ENCODE measurements at places on chromosomes 13 and 19.

GRCh38 chr13:55439450-55439849 is 1701.3 kb upstream of the PRR20A start:
- no peak for DNase-seq

GRCh38 chr19:17441241-17442021 is 7.0 kb downstream of the TMEM221 start:
- DNase-seq: no peak

DNA sequence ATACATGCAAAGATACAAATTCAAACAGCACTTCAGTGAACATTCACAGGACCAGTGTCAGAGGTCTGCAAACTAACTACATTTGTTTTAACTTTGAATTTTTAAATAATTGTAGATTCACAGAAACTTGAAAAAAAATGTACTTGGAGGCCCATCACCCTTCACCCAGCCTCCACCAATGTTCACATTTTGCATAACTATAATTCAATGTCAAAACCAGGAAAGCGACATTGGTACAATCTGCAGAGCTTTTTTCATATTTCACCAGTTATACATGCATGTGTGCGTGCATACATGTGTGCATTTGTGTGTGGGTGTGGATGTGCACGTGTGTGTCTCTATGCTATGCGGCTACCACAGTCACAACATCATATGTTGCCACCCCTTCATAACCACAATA is 18.9 kb downstream of the CEACAM3 start:
- no peak for DNase-seq

- DNase-seq: peak; percentile 77
These were observed 9.2 kb upstream of the CLIP3 start for GRCh38 chr19:36041831-36042230.

DNA sequence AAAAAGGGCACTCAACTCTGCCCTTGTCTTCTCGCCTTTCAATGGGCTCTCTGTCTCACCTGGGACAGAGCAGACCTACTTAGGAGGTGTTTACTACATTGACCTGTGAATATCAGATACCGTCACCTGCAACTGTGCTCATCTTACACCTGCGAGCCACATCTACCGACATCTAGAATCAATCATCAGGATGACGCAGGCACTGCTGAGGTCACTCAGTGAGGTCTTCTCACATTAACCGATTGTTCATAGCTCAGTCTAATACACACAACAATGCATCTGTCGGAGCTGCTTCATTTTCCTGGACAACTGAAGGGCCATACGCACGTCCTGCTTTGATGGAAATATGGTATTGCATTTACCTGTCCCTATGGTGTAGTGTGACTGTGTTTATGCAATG is 211.9 kb downstream of the FGF9 start:
- no peak for DNase-seq

DNA sequence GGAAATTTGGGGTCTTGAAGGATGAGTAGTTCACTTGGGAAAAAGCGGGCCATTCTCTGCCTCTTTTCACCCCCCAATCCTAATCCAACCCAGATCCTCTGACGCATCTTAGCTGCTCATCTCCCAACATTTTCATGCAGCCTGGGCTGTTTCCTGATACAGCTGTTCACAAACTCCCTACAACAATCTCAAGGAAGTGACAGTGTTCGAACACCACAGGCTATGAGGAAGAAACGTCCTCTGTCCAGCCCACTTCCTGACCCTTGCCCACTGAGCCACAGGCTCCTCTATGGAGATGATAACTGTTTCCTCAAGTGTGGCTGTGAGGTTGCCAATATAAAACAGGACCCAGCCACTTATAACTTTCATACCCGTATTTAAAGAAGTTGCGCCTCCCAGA is 16.2 kb downstream of the LMTK3 start:
- DNase-seq: no peak

- no peak for DNase-seq
These were observed 122.3 kb downstream of the PTPRS start for GRCh38 chr19:5218255-5218855.

DNA sequence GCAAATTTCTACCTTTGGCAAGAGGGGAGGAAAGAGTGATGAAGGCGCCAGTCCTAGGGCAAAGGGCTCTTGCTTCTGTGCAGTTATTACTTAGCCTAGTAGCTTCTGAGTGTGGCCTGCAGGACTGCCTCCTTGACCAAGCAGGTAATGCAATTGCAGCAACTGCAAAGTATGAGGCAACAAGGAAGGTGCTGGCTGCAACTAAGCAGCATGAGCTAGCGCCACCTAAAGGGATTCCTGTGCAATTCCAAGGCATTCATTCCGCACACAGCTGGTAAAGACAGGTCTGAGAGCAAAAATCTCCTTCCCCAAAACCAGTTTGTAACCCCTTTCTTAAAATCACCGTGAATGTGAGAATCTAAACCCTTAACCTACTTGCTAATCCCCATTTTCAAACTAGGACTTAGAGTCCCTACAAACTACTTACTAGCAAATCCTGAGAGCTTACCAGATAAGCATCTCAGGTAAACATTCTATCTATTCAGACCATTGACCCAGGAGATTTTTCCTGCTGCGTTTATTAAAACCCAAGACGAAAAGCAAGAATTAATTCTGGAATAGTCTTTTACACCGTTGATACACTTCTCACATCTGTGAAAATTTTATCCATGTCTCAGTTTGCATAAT is 62.9 kb downstream of the DCT start:
- no peak for DNase-seq

- DNase-seq: no peak
These were observed 118.5 kb downstream of the ABCC4 start for GRCh38 chr13:95182570-95183265.

DNA sequence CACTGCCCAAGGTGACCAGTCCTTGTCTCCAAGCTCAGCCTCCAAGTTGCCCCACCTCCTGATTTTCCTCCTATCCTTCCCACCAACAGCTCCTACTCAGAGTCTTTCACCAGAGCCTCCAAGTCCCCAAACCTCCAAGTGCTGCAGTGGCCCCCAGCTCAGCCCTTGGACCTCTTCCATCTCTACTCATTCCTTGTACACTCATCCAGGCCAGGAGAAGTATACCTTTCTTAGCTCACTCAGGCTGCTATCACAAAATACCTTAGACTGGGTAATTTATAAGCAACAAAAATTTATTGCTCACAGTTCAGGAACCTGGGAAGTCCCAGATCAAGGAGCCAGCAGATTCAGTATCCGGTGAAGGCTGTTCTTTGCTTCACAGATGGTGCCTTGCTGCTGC is 11.3 kb downstream of the ATP7B start:
- no peak for DNase-seq

DNA sequence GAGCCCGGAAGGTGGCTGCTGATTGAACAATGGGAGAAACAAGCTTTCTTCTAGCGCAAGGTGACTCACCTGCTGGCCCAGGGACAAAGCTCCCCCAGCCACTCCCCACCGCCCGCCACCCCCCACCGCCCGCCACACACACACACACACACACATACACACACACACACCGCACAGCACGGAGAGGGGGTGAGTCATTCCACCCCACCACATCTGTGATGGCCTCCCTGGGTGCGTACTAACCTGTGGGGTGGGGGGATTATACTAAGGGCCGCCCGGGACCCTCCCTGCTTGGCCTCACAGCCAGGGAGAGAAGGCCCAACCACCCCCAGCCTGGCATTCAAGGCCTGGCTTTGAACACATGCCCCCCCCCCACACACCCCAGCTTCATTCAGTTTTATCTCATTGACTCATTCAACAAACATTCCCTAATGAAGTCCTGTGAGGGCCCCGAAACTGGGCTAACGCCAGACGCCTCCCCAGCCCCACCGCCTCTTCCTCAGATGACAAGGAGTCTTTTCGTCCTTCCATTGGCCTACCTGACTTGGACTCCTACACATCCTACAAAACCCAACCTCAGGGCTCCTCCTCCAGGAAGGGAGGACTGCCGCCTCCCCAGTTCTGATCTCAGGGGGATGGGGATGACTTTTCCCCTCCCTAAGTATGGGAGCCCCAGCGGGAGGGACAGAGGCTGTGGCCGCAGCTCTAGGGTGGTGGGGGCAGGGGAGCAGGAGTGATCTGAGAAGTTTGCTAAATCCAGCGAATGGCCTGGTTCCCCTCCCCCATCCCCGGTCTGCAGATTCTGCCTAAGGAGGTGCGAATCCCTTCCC is 5.8 kb upstream of the ONECUT3 start:
- peak; percentile 31 for DNase-seq

DNA sequence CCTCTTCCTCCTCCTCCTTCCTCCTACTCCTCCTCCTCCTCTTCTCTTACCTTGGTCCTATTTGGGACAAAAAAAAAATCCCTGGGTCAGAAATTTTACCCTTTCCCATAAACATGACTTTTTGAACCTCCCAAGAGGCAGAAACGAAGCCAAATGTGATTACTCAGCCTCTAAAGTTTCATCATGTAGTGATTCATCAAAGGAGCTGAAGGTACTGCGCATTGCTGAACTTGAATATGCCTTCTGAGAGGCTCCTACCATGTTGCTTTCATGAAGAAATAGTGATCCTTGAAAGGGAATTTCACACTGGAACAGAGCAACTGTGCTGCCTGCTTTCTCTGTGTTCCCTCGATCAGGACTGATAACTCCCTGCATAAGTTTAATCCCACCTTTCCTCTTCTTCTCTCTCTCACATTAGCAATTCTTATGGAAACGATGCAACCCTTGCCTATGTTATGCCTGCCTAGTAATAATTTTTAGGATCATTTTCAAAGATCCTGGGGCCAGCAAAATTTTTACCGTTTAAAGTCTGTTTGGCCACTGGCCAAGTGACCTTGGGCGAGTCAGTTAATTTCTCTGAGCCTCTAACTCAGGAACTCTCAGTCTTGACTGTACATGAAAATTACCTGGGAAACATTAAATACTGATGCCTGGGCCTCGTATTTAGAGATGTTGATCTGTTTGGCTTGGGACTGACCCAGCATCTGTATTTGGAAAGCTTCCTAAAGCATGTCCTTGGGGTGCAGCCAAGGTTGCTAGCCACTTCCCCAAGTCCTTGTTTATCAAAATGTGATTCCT is 149.5 kb downstream of the DCT start:
- DNase-seq: peak; percentile 78

GRCh38 chr19:15508035-15508710 is at the start of gene CYP4F22:
Gene CYP4F22 (plus strand): TSS chr19:15508525. CDS start chr19:15525337, 16,812 bp downstream.
- DNase-seq: no peak

- DNase-seq: no peak
These were observed 186.1 kb downstream of the PCCA start for GRCh38 chr13:100274942-100275506.

DNA sequence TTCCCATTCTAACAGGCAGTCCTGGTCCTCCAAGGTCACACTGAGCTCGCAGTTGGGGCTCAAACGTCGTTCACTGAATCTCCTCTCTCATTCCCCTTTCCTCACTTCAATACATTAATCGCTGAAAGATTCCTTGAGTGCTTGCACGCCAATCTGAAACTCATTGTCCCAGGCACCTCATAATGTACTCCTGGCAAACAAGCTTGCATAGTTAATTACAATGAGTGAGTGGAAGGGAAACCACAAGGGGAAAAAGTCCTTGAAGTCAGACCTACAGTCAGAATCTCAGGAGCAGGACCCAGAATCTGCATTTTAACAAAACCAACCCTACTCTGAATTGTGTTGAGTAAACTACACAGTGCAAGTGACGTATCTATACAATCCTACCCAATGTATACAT is 86.9 kb downstream of the CRYL1 start:
- no peak for DNase-seq

GRCh38 chr13:50055454-50055853 is 40.2 kb downstream of the KCNRG start:
- DNase-seq: no peak

- DNase-seq: no peak
These were observed 8.8 kb downstream of the ZFP28 start for GRCh38 chr19:56547535-56547934.

DNA sequence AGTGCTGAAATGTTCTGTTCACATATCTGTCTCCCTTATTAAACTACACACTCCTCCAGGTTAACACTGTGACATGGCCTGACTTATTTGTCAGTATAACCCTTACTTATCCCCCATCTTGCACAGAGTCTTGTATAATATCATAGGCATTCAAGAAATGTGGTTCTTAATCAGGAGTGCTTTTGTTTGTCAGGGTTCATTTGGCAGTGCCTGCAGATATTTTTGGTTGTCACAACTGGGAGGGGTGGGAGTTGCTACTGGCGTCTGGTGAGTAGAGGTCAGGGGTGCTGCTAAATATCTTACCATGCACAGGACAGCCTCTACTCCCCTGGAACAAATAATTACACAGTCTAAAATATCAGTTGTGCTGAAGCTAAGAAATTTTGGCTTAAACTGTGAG is 20.4 kb upstream of the OBI1 start:
- no peak for DNase-seq

DNA sequence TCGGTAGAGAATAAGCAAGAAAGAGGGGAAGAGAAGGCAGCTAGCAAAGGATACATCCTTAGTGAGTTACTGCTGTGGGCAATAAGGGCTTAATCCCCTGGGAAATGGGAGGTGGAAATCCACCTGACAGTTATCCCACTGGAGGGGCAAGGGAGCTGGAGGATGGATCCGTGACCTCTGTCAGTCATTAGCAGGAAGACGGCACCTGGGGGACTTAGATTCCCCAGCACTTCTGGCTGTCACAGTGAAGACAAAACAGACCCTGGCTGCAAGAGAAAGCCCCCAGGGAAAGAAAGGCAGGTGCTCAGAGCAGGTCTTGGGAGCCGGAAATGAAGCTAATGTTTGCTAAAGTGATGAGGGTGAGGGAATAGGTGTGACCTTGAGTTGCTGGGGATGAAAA is 70.4 kb upstream of the MRI1 start:
- DNase-seq: no peak

DNA sequence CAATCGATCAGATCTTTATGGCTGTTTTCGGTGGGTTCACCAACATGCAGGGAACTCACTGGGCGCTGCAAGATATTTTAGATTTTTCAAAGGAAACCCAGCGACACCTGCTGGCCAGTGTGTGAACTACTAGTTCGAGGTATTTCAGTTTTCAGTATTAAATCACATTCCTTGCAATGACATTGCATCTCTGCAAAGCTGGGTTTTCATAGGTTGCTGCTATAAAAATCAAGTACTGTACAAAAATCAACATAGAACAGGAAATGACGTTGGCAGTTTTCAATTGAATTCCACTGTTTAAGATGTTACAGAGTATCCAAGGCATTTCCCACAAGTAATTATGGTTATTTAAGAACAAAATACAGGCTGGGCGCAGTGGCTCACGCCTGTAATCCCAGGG is 17.6 kb downstream of the LIG1 start:
- DNase-seq: peak; percentile 14

DNA sequence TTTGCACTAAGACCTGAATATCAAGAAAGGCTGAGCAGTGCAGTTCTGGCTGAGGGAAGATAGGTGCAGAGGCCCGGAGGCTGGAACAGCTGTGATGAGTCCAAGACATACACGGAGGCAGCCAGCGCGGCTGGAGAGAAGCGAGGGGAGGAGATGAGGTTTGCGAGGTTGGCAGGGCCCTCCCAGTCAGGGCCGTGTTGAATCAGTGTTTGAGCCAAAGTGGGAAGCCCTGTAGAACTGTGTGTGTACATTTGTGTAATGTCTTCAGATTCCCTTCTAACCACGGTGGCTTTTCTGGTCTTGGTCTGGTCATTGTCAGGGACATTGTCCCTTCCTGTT is 34.9 kb downstream of the PAK4 start:
- peak; percentile 14 for DNase-seq
